ENCODE measurements at places on chromosomes 7 and 10. TPM values are rescaled to one million over a fixed set of nuclear protein-coding genes. Genes with fewer than 3 reads are reported as not detected.

GSAP gene
- total RNA-seq = 11.2 TPM

COL17A1 gene
- total RNA-seq = 0.23 TPM

CHRM2 gene
- 0.42 TPM for total RNA-seq

SPDYE11 gene
- total RNA-seq = not detected

GRCh38 chr10:21732067-21732772, 198.2 kb downstream of the MLLT10 start:
- no peak overlapping the region for H3K4me3 ChIP-seq
- DNase-seq = peak; percentile 80
- no peaks in the 10 kb centered on the region for H3K27me3 ChIP-seq
- no peaks in the 10 kb centered on the region for H3K4me1 ChIP-seq

- no peak overlapping the region for H3K4me3 ChIP-seq
- H3K27me3 ChIP-seq = no peaks in the 10 kb centered on the region
- H3K4me1 ChIP-seq = no peaks in the 10 kb centered on the region
- H3K36me3 ChIP-seq = no peaks in the 10 kb centered on the region
These were observed 186.3 kb downstream of the FRMD4A start for GRCh38 chr10:14144451-14144850.

DNA sequence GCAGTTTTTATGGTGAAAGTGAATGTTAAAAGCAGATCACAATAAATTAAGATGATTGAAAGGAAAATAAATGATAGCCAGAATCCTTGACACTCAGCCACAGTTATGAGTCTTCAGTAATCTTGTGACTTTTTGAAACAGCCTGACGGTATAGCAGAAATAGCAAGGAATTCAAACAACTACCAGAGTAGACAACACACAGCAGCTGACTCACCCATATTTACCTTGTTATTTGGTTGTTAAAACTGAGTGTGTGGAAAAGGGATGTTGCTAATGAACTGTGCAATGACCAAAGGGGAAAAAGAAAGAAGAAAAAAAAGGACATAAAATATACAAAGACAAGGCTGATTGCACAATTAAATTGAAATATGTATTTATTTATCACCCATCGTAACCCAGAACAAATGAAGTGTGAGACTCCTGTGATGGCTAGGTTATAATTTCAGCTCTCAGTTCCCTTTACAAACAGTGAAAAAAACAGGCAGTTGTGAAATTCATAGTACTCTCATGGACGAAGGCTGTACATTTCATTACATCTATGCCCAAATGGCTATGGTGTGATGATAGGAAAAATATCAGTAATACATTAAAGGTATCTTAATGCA, 1023.0 kb upstream of the SORCS1 start:
- no peak for DNase-seq
- no peaks in the 10 kb centered on the region for H3K36me3 ChIP-seq
- H3K4me3 ChIP-seq = no peak overlapping the region
- H3K27ac ChIP-seq = no peak overlapping the region

DNA sequence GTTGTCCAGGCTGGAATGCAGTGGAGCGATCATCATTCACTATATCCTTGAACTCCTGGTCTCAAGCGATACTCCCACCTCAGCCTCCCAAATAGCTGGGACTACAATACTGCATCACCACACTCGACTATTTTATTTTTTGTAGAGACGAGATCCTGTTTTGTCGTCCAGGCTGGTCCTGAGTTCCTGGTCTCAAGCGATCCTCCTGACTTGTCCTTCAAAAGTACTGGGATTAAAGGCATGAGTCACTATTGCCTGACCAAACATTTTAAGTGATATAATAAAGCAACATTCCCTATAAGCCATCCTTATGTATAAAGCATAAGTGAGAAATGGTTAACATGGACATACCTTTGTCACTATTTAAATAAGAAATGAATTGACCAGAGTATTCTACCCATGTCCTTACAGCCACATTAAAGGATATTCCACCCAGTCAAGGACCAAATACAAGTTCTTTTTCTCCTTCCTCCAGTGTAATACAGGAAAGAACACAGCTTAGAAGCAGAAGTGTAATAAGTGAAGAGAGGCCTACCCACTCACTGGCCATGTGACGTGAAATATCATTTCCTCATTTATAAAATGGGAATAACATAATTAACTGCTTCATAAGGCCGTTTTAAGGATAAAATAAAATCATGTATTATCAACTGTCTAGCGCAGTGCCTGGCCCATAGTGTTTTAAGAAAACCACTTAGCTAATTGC, 82.0 kb downstream of the DOCK4 start:
- no peak overlapping the region for H3K4me3 ChIP-seq
- no peak overlapping the region for H3K27ac ChIP-seq

DNA sequence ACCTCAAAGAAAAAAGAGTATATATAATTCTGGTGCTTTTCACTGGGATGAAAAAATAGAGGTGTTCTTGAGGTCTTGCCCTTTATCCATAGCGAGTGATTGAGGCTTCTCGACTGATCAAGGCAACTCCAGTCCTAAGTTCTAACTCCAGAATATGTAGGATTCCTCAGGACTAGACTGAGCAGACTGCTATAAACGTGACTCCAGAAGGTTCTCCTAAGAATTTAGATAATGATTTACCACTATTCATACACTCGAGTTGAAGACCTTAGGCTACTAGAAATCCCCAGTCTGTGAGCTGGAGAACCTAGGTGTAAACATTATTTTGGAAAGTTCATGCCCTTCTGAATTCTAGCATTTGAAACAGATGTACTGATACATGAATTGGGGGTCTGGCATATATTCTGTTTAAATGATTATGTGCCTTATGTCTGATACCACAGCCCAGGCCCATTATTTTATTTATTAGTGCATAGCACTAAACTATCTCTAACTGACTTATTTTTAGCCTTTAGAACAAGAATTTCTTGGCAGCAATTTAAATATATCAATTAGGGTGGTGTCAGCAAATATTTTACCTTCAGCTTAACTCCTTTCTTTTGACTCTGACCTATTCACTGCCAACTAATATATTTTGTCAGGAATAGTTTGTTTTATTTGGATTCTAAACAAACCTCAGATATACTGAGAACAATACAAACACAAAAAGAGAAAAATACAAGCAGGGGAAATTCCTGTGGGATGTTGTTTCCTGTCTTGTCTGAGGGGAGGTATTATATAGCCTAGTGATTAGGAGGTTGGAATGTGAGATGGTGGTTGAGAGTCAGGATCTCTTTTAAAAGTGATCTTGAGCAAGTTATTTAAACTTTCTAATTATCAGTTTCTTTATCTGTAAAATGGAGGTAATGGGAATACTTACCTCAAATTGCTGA, 75.8 kb downstream of the PODXL start:
- no peak overlapping the region for H3K27ac ChIP-seq
- no peak for DNase-seq
- no peaks in the 10 kb centered on the region for H3K36me3 ChIP-seq
- no peak overlapping the region for H3K4me3 ChIP-seq
- H3K27me3 ChIP-seq = no peaks in the 10 kb centered on the region
